Natural killer cell treated with Interleukin-12 subunit alpha and Interleukin-12 subunit beta and Interleukin-15 and Interleukin-18, amount 100 ng/mL, for 72 hours (primary cell): ENCODE measurements at places on chromosomes 7 and 10.

DNA sequence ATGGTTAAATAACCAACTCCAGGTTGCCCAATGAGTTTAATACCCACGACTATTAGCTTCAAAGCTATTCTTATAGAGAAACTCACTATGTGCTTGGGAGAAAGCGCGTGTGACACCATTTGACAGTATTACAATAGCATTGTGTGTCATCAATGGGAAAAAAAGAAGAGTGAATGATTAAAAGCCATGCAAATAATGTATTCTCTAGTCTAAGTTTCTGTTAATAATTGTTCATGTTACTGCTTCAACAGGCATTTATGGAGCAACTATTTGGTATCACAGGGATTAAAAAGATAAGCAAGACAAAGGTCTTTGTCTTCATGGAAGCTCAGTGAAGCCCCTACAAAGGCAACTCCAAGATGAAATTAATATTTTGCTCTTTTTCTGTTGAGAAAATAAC is 47.2 kb downstream of the CAV1 start:
- no peak for DNase-seq

GRCh38 chr10:6143181-6143580 is 54.3 kb downstream of the RBM17 start:
- DNase-seq: no peak

GRCh38 chr10:99711129-99711719 is 20.7 kb downstream of the COX15 start:
- no peak for DNase-seq

GRCh38 chr10:67476201-67476600 is 219.8 kb downstream of the CTNNA3 start:
- DNase-seq: no peak

GRCh38 chr10:112026438-112026837 is 157.1 kb downstream of the GPAM start:
- DNase-seq: no peak
